ENCODE measurements at places on chromosomes 1 and 21.

DNA sequence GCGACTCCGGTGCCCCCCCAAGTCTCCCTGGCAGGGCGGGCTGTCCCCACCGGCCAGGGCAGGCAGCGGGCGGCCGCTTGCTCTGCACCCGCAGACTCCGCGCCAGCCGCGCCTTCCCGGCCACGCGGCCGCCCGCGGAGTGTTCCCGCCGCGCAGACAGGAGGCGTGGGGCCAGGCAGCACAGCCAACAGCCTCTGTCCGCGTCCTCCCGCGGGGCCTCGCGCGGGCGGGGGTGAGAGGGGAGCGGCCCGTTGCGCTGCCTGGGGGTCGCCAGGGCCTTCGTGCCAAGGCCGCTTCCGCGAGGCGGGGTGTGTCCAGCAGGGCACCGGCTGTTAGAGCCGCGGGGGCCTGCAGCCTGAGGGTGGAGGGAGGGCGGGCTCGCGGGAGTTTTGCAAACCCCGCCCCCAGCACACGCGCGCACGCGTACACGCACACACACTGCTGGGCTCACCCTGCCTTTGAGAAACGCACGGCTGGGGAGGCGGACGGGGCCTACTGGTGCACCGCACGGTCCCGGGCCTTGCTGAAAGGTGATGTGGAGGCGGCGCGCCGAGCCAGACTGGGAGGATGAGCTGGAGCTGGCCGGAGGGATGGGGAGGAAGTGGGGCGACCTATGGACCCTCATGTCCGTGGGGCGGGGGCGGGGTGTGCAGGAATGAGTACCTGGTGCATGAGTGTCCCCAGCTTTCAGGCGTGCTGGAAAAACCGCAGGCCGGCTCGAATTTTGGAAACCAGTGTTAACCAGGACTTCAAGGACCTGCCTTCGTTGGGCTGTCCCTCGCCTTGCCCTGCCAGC is 41.5 kb downstream of the KIAA1614 start:
- peak; percentile 27 for DNase-seq

DNA sequence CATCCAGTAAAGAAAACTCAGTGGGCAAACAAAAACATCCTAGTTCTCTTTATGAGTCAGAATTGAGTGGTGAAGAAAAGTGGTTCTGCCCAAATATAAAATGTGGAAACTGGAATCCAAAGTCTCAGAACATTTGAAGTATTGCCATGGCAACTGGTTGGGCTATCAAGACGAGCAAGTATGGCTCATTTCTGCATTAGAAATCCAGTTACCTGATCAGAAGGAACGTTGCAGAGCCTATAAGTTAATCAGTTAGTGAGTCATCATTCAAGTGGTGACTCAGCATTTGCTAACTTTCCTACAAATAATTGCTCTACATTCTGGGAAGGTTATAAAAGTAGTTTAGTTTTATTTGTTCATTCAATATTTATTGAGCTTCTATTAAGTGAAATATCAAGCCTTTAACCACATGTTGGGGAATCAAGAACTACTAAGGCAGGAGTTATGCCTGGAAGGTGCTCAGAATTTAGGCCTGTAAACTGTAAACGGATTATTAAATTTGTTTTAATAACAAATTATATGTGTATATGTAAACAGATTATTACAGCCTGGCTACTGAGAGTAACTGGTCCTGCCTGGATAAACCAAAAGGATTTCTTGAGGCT is 104.3 kb downstream of the PAPPA2 start:
- DNase-seq: no peak

GRCh38 chr1:19011845-19012231 is 55.4 kb upstream of the IFFO2 start:
- DNase-seq: no peak

- no peak for DNase-seq
These were observed 47.1 kb upstream of the KCNE1 start for GRCh38 chr21:34559089-34559631.

DNA sequence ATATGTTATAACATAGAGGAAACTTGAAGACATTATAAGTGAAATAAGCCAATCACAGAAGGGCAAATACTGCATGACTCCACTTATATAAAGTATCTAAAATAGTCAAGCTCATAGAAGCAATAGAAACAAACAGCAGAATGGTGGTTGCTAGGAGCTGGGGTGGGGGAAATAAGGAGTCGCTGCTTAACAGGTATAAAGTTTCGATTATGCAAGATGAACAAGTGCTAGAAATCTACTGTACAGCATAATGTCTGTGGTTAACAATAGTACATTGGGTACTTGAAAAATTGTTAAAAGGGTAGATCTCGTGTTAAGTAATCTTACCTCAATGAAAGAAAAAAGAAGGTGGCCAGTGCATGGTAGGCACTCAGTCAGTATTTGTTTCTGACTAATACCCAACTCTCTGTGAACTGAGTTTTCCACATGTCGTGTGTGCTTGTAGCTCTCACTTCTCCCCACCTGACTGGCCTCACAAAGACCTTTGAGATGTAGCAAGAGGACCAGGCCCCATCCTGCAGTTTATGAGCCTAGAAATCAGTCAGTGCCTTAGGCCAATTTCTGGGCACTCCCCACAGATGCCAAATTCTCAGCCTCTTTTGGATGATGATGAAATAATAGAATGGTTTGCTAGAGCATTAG is 14.7 kb upstream of the SPRR5 start:
- DNase-seq: no peak

DNA sequence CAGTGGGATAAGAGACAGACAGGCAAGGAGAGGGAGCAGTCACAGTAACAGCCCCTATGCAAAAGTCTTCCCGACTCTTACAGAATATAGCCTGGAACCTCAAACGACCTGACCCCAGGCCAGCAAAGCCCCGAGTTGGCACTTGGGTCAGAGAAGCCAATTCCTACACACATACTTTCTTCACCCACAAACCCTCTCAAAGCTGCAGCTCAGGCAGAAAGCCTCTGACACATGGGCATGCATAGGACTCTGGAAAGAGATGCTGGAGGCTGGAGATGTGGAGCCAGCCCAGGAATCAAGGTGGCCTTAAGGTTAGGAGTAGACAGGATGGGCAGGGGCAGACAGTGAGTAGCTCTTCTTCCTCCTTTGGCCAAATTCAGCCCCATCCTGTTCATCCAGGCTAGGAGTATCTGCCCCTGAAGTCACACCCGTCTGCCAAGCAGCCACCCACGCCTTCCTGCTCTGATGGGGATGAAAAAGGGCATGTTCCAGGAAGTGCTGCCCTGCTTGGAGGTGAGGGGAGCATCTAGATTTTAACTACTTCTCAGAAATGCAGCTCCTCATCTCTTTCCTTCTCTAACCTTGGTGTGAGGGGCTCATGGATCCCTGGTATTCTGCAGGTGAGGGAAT is 7.8 kb downstream of the SLC41A1 start:
- DNase-seq: no peak

DNA sequence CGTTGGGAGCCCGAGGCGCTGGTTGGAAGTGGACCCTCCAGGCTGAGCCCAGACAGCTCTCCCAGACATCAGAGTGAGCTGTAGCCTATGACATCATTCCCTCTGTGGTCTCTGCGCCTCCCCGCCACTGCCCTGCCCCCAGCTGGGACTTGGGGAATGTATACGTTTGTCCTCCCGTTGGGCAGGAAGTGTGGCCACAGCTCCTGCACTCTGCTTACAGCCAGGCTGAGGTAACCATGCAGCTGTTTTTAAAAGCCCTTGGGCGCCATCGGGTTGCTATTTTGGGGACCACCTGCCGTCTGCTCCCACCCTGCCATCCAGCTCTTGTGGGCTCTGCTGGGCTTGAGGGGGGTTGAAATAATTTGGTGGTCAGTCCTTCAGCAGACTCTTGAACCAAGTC is 7.8 kb downstream of the VASH2 start:
- no peak for DNase-seq

DNA sequence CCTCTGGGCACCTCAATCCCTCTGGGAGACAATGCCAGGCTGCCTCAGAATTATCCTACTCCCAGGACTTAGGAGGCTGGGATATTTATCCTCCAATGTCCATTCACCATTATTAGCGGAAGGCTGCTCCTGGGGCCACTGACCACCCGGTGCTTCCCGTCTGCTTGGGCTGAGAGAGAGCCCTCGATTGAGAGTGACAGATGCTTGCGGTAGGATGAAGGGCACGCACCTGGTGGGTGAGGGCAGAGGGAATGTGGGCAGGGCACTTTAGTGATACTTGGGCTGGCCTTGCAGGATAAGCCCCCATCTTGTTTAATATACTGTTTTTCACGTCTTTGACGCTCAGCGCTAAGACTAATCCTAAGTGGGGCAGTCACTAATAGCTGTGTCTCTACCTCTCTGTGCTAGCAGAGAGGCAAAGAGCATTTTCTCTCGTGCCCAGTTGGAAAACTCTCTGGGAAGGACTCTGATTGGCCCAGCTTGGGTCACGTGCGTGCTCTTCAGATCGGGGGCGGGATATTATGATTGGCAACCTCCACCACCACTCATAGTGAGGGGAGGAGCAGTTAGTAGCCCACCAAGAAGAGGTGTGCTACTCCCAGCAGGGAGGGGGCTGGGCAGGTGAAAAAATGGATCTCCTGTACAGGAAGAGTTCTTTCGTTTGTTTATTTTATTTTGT is 10.6 kb upstream of the PARS2 start:
- no peak for DNase-seq

DNA sequence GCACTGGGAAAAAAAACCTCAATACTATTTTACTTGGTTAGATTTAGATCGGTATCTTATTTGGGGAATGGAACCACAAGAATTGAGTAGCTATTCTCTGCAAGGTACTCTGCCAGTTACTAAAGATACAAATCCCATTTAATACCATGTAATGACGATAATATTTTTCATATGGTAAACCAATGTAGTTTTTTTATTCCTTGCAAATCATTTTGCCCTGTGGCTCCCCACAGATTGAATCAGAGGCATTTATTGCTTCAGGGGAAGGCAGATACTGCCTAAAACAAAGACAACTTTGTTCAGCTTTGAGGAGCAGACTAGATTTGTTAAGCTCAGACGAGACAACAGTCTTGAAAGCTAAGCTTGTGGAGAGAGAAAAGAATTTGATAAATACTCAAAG is 226.7 kb upstream of the RUNX1 start:
- DNase-seq: no peak

- DNase-seq: no peak
These were observed 16.3 kb upstream of the ACKR1 start for GRCh38 chr1:159188375-159188788.

- DNase-seq: no peak
These were observed 32.7 kb upstream of the GLIS1 start for GRCh38 chr1:53771648-53772047.

GRCh38 chr1:9960706-9961562 is 17.7 kb downstream of the NMNAT1 start:
- DNase-seq: no peak

DNA sequence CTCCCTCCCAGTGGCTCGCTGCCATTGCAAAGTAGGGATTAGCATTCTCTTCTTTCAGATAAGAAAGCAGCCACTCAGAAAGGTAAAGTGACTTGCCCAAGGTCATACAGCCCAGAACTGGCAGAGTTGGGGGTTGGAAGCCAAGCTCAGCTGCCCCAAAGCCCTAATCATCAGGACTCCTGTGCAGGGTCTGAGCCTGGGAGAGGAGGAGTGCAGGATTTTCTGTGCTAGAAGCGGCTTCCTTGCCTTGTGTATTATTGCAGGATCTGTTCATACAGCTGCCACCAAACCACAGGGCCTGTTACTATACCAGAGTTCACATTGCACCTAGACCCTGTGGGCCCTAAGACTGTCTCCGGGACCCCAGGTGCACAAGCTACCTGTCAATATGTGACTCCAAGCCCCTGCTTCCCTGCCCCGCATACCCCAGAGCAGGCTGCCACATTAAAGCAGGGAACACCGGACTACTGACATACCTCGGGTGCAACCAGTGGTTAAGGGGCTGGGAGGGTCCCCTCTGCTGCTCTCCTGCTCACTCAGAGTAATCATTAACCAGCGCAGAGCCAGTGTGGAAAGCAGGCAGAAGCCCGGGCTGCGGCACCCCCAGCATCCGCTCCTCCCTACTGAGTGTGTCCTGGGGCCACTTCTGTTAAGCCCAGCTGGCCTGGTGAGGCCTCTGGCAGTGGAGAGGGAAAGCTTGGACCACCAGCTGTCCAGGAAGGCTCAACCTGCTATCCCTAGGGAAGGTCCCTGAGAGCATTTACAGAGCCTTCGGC is 15.8 kb downstream of the HSPG2 start:
- no peak for DNase-seq
